IMR-90 (cell line): ENCODE measurements at places on chromosomes 1 and 21. TPM values are rescaled to one million over a fixed set of nuclear protein-coding genes. Genes with fewer than 3 reads are reported as not detected.

DNA sequence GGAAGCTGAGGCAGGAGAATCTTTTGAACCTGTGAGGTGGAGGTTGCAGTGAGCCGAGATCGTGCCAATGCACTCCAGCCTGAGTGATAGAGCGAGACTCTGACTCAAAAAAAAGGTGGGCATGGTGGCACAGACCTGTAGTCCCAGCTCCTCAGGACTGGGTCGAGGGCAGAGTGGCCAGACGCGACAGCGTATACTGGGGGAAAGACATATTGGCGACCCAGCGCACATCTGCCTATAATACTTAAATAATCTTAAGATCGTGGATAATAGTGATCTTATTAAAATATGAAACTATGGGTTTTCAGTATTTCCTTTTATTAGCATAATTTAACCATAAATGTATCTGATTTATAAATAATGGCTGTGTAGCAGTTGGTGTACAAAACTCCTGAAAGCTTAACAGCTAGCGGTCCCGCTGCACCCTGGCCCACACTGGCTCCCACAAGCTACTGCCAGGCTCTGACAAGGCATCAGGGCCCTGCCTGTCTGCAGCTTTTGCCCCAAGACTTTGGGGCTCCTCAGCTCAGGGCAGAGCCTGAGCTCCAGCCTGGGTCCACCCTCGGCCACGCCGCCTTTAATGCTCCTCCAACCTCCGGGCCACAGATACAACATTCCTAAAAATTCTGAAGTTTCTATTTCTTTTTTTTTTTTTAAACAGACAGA lies 2.7 kb upstream of the AURKAIP1 start:
- DNase-seq = no peak

GRIK1 gene
- not detected in 2 replicates for polyA plus RNA-seq

GRCh38 chr1:182293119-182293589 lies 98.4 kb downstream of the GLUL start:
- no peak for DNase-seq

DNA sequence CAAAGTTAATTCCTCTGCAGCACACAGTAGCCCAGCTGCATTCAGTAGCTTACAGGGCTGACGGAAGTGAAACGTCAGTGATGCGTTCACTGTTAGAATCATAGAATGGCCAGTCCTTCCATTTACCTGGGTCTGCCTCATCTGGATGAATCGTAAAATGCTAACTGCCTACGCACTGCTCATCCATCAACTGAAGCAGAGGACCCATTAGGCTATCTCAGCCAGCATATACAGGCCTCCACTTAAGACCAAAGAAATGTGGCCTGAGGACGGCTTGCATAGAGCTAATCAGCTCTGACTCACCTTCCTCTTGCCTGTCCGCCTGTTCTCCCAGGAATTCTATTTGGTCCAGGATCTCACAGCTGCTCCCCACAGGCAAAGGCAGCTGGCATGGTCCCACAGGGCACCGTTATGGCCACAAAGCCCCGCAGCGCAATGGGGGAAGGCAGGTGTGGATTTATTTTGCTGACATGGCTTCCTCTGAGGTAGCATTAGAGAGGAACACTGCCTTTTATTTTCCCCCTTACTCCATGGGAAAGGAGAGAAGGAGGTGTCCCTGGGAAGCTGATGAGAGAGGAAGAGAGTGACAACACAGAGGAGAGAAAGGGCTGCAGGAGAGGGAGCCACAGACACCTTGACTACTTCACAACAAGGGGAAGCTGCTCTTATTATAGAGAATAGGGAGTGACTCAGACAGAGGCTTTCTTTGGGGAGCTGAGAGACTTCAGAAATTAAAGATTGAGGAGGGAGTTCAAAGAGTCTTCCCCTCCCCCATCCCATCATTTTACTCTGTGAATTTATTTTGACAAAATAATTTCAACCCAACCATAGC lies 177.6 kb downstream of the HHIPL2 start:
- DNase-seq = peak; percentile 97

DNA sequence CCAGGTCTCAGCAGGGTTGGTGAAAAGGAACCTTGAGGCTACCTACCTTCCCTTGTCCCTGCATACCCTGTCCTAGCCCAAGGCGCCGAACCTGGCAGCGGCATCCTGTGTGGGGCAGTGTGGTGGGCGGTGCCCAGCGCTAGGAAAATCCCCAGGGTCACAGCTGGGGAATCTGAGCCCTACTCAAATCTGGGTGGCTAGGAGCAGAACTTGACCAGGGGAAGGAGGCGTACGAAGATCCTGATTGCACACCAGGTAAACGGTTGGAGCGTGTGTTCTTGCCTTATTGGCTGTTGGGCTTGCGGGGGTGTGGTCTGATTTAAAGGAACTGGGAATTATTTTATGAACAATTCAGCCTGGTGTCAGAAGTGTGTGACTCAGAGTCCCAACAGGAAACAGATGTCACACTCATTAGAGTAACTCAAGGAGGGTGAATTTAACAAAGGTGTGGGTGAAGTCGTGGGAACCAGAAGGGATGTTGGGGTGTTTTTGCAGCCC lies 118.6 kb downstream of the LRIG2 start:
- no peak for DNase-seq

DNA sequence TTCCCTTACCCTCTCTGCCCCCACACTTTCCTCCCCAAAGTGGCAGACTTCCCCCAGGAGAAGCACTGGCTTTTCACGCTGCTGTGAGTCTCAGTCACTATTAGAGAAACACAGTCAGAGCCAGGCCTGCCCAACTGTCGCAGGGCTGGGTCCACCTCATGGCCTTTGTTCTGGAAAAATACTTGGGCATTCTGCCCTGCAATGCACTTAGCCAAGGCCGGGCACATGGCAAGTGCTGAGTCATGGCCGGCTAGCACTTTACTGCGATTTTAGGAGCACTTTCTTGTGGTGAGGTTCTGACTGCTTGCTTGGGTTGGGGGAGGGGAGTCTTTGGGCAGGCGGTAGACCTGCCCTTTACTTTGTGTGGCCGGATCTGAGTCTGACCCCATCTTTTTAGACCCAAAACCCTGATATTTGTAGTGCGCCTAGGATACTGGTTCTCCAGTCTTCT lies 7.7 kb downstream of the EPHX1 start:
- peak; percentile 88 for DNase-seq

C1orf116 gene
- 0.03 TPM in 1 of 2 replicates, not detected in the other for polyA plus RNA-seq

DNA sequence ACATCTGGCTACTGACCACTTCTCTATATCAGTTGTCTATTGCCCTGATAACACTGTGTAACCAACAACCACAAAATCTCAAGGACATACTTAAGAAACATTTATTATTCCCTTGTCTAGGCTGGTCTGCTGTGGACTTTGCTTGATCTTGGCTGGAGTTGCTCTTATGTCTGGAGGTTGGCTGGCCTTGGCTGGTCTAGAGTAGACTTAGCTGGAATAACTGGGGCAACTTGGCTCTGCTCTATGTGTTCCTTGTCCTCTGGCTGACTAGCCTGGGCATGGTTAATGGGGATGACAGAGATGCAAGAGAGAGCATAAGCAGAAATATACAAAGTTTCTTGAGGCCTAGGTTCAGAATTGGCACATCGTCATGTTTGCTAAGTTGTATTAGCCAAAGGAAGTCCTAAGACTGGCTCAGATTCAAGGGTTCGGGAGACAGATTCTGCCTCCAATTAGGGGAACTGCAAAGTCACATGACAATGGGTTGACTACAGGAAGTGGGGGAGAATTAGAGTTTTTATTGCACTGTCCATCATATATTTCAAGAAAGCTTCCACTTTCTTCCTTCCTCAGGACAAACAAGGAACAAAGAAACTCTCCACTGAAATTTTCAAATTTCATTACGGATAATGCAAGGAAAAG lies 61.4 kb upstream of the HMCN1 start:
- DNase-seq = no peak

DNA sequence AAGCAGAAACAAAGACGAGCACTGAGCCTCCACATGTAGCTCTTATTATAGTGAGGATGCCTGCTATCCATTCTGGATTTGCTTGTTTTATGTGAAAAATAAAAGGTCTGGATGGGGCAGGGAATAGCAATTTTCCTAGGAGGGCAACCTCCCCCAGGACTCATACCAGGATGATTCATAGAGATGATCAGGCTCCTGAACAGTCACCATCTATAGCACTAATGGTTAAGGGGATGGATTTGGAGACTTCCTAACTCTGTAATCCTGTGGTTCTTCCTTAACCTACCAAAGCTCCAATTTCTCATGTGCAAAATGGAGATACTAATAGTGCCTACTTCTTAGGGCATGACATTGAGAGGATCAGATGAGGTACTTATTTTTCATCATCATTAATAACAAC lies 34.5 kb upstream of the CD58 start:
- DNase-seq = no peak

DNA sequence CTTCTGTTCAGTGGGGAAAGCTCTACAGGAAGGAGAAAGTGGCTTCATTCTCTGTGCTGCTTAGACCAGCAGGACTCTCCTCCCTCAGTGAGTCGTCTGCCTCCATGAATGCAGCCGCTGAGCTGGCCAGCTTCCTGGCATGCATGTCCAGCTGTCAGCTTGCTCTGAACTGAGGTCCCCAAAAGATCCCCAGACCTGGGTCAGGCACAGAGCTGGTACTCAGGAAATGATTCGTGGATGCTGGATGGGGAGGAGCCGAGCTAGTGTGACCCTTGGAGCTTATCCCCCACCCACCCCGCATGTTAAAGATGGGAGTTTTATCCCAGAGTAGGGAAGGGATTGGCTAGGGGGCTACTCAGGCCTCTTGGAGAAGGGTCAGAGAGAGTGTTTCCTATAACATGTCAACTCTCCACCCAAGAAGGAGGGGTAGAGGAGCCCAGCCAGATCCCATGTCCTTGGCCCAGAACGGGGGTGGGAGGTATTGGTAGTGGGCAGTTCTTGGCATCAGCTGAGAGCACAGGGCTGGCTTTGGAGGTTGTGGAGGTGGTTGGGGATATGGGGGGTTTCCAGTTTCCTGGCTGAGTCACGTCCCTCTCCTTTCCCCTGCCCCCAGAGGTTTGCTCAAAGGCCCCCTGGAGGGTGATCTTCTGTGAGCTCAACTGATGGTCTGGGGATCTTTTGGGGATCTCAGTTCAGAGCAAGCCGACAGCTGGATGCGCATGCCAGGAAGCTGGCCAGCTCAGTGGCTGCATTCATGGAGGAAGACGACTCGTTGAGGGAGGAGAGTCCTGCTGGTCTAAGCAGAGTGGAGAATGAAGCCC lies 110.1 kb downstream of the FOXD2 start:
- DNase-seq = peak; percentile 2

GRCh38 chr21:27498025-27498424 lies 531.1 kb upstream of the ADAMTS5 start:
- DNase-seq = peak; percentile 14

DNA sequence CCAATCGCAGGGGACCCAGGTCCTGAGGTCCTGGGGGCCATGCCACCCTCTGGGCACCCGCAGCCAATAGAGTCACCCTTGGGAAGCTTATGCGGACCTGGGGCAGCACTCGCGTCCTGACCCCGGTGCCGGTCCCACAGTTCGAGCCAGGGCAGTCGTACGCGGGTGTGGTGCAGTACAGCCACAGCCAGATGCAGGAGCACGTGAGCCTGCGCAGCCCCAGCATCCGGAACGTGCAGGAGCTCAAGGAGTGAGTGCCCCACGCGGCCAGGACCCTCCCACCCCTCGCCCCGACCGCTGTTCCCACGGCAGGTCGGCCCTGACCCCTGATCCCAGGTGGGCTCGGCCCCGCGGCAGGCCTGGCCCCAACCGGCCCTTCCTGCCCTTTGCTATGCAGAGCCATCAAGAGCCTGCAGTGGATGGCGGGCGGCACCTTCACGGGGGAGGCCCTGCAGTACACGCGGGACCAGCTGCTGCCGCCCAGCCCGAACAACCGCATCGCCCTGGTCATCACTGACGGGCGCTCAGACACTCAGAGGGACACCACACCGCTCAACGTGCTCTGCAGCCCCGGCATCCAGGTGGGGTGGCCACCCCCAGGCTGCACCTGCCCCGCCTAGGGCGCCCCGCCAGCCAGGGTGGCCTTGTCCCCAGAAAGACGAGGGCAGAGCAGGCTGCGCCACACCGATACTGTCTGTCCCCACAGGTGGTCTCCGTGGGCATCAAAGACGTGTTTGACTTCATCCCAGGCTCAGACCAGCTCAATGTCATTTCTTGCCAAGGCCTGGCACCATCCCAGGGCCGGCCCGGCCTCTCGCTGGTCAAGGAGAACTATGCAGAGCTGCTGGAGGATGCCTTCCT lies 20.5 kb downstream of the COL6A1 start:
- no peak for DNase-seq

DNA sequence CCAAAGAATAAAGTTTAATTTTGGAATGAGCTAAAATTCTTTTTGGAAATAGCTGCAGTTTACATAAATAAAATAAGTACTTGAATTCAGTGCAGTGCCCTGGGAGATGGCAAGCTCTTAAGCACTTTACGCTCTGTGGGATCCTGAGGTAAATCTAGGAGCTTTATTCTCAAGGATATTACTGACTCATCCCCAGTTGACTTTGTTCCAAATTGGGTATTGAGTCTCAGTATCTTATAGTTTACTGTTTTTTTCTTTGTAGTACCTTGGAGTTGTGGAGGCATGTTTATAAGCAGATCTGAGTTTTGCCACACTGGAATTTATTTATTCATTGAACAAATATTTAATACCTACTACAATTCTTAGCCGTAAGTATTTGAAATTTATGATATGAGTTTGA lies 27.4 kb upstream of the HRNR start:
- no peak for DNase-seq

GRCh38 chr1:213376862-213377372 lies 325.9 kb downstream of the RPS6KC1 start:
- DNase-seq = no peak

DNA sequence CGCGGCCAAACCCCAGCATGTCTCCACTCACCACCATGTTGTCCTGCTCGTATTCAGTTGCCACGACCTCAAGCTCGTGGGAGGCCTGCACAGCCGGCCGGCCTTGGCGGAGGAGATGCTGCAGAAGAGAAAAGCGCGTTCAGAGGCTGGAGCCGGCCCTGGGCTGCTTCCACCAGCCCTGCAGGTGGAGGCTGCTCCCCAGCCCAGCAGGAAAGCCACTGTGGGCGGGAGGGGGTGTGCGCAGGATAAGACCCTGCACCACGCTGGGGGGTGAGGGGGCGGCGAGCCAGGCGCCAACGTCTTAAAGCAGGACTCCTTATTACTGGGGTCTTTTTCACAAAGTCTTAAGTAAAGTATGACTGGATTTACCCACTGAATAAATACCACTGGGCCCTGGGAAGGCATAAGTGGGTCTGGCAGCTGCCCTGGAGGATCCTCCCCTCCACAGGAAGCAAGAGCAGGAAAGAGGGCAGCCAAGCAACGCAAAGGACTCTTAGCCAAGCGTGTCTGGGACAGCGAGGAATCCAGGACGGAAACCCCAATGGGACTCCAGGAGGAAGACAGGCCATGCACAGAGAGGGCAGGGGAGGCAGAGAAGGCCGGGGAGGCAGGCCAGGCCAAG lies 104.8 kb downstream of the NPHP4 start:
- DNase-seq = no peak

FCRL6 gene
- polyA plus RNA-seq = not detected in 2 replicates

GRCh38 chr1:79005945-79006344 lies 585 bp downstream of the ADGRL4 start:
- peak; percentile 31 for DNase-seq

GRCh38 chr1:40038697-40039096 lies 1.8 kb upstream of the CAP1 start:
- no peak for DNase-seq

RIMS3 gene
- 0.10 and 0.22 TPM in 2 replicates for polyA plus RNA-seq
